ENCODE measurements at places on chromosomes 5 and 9. TPM values are rescaled to one million over a fixed set of nuclear protein-coding genes. Genes with fewer than 3 reads are reported as not detected.

DNA sequence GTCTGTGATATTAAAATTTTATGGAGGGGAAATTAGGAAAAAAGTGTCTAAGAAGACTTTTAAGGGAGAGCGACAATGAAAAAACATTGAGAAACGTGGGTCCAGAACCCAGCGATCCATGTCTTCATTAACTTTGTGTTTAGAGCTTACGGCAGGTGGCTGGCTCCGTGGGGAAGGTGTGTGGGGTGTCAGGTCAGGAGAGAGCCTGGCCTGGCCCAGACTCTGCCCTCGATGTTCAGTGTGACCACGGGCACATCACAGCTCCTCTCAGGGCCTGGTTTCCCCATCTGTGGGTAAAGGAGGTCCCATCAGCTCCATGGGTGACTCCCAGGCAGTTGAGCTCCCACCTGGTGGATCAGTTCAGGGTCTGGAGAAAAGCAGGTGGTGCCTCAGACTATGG, 22.1 kb downstream of the DAB2IP start:
- DNase-seq: no peak

- no peak for DNase-seq
These were observed 53.8 kb downstream of the COX7C start for GRCh38 chr5:86671536-86671935.

DNA sequence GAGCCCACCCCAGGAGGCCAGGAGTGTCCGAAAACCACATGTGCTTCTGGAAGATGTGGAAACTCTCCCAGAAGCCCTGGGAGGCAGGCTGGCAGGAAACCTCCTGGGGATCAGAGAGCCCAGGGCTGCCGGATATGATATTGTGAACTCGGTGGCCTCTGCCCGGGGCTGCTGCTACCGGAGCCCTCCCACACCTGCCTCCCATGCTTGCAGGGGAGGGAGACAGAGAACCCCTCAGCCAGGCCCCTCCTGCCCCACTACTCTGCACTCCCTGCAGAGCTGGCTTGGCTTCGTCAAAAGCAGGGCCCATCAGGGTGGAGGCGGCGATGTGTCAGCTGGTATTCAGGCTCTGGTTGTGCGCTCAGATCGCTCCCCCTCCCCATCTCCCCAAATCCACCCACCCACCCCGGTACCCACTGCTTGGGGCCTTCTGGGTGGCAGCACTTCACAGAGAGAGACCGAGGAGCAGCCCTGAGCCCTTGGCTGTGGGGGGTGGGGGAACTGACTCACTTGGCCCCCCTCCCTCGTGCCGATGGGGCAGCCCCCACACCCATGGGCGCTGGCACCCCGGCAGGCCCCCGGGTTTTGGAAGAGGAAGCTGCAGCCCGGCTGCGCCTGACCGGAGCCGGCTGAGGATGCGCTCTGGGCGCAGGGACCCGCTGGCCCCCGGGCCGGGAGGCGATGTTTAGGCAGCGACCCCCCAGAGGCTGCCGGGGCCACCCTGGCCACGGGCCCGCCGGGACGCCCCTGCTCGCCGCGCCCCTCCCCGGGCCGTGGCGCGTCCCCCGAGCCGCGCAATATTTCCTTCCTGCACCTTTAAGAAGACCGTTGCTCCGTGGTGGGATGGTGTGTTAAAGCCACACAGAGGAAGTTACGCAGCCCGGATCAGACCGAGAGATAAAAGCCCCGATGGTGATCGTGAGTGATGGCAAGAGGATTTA, 786 bp upstream of the NTNG2 start:
- no peak for DNase-seq

DNA sequence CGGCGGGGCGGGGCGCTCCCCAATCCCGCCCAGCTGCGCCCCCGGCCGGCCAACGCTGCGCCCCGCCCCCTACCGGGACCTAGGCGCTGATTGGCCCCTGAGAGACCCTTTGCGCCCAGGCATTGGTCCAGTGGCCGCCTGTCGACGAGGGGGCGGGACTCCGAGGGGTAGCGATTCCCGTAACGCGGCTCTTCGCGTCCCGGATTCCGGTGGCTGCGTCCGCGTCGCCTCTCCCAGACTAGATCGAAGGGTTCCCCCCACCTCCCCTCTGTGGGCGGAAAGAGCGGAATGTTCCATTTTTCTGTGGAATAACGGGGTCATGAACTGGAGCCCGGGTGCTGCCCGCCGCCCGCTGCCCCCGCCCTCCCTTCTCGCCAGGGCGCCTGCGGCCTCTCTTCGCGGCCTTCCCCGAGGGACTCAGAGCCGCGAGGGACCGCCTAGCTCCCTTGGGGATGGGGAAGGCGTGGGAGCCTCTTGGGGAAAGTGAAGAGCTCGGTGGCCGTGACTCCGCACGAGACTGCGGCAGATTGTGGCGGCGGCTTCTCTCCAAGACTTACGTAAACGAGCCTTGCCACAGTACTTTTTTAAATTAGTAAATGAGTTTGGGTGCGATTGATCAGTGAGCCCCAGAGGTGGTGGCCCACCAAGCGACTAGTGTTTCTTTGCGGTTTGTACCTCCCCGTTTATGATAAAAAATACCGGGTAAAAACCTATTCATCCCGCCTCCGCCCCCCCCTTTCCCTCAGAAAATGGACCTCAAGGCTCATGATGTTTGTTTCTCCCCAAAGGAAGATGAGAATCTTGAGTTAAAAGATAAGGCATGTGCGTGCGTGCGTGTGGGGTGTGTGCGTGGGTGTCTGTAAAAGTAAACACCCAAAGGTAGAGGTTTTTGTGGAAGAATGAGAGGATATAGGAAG, 493 bp upstream of the IL6ST start:
- DNase-seq: peak; percentile 97

DNA sequence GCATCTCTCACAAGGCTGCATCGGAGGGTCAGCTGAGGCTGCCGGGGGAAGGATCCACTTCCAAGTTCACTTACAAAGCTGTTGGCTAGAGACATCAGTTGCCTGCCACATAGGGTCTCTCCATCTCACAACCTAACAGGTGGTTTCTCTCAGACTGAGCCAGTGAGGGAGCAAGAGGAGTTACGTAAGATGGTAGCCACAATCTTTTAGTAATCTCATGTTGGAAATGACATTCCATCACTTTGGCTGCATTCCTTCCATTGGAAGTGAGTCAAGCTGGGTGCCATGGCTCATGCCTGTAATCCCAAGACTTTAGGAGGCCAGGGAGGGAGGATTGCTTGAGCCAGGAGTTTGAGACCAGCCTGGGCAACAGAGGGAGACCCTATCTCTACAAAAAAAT, 7.4 kb upstream of the GRK6 start:
- DNase-seq: no peak

DNA sequence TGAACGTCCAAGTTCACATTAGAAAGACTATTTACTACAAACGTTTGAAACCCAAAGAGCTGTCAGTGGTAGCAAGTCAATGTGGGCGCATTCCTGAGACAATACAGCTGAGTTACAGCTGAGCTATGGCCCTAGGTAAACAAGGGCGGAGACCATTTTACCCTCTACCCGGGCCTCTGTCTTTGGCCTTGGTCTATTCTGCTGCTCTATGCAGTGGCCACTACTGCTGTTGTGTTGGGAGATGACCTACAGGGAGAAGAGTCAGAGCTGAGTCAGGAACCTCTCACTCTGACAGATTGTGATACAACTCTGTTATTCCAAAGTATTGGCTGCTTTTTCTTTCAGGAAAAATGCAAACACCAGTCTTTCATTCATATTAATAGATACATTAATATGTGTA, 700.6 kb downstream of the SEMA5A start:
- DNase-seq: no peak

PKD2L2 gene
- not detected for total RNA-seq

PCA3 gene
- total RNA-seq: not detected

TEX48 gene
- not detected for total RNA-seq

CDC14B gene
- total RNA-seq: 19.2 TPM

Measured in right atrium auricular region (tissue), 2 donors.